B cell (primary cell): ENCODE measurements at places on chromosomes 2 and 18. TPM values are rescaled to one million over a fixed set of nuclear protein-coding genes. Genes with fewer than 3 reads are reported as not detected.

- DNase-seq = no peak
Observed at GRCh38 chr18:33802955-33803354, 224.9 kb downstream of the ASXL3 start.

DNA sequence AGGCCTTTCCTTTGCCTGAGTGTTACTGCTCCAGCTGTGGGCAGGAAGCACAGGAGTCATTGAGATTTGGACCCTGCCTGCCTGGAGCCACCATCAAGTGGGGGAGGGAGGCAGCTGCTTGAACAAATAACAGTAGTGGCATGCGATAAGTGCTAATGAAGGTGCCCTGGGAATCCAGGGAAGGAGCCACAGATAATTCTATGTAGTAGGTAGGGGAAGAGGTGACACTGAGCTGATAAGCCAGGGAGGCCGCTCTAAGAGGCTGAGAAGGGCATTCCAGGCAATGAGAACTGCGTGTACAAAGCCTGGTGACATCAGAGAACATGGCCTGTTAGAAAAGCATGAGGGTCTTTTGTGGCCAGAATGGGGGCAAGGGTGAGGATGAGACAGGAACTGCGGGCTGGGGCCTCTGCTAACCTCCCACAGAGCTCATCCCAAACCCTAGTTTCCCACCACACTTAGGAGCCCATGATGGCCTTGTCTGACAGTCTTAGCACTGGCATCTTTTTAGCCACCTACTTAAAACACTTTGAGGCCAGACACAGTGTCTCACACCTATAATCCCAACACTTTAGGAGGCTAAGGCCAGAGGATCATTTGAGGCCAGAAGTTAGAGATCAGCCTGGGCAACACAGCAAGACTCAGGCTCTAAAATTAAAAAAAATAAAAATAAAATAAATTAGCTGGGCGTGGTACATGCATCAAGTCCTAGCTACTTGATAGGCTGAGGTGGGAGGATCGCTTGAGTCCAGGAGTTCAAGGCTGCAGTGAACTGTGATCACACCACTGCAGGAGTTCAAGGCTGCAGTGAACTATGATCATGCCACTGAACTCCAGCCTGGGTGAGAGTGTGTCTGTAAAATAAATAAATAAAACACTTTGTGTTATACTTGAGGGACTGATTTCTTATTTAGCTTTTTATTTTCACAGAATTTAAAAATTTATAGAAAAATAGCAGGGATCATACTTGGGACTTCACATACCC, 58.9 kb downstream of the TET3 start:
- no peak for DNase-seq

GRCh38 chr2:234494361-234495250, 2.3 kb downstream of the ARL4C start:
- no peak for DNase-seq

LRP2 gene
- total RNA-seq = not detected in 2 replicates

PLGLB1 gene
- total RNA-seq = 15.9 and 16.9 TPM in 2 replicates
